ENCODE measurements at places on chromosomes 6 and 20.

- no peak for DNase-seq
These were observed 185.1 kb upstream of the RAB32 start for GRCh38 chr6:146358431-146359046.

- no peak for DNase-seq
These were observed 30.0 kb upstream of the CHMP4B start for GRCh38 chr20:33781133-33781532.

GRCh38 chr6:14704383-14705271 lies 541.2 kb upstream of the JARID2 start:
- no peak for DNase-seq

- peak; percentile 17 for DNase-seq
These were observed 6.2 kb downstream of the DUSP22 start for GRCh38 chr6:298233-299103.

DNA sequence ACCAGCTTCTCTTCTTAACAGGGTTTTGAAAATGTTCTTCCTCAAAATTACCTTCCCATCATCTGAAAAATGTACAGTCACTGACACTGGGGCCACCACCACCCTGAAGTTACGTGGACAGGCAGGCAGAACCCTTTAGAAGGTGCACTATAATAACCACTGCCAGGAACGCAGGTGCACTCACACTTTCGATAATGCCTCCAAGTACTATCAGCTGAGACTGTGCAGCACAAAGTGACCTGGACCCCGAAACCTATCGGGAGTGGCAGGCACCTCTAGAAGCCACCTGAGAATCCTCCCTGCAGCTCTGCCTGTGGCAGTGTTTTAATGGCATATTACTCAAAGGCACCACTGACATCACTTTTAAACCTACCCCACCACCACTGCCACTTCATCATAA lies 66.4 kb downstream of the TRERF1 start:
- no peak for DNase-seq

- no peak for DNase-seq
These were observed at the start of gene FAXC for GRCh38 chr6:99349171-99350141. TSS of gene FAXC (minus strand) at chr6:99349674. CDS start at chr6:99349372, 302 bp downstream.

- no peak for DNase-seq
These were observed 771 bp upstream of the PPP1R3G start for GRCh38 chr6:5084360-5084780.

DNA sequence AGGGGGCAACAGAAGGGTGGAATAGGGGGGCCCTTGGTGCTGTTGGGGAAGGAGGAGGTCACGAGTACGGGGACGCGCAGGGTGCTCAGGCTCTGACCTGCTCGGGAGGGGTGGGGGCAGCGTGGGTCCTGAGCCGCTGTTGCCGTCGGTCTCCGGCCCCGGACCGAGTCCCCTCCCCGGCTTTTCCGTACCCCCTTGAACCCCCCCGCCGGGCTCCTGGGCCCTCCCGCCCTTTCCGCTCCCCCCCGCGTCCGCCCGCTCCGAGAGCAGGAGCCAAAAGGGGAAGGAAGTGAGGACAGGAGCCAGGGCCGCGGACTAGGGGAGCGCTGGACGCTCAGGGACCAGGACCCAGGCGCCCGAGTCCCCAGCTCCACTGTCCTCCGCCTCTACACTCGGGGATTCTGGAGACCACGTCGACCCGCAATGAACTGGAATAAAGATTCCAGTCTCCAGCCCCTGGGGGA lies at the start of gene RGL2:
RGL2 (minus strand) TSS at position 170 of the 464 bp plus-strand sequence. CDS start 332 bp downstream, outside the sequence.
- peak; percentile 62 for DNase-seq

- no peak for DNase-seq
These were observed 58.2 kb downstream of the SPACA1 start for GRCh38 chr6:88105741-88106340.
